A549 treated with DMSO at 1 μM for 4 hours (cell line): ENCODE measurements at places on chromosomes 13 and 19. TPM values are rescaled to one million over a fixed set of nuclear protein-coding genes. Genes with fewer than 3 reads are reported as not detected.

Gene CACNG7
- total RNA-seq: 7.6 to 11.6 TPM (median 9.0 TPM) in 5 replicates

Gene ZBTB7A
- total RNA-seq: 13.0 to 19.5 TPM (median 18.2 TPM) in 5 replicates

Gene NLRP9
- total RNA-seq: not detected in 5 replicates

Gene ZNF548
- total RNA-seq: 4.0 to 4.7 TPM (median 4.4 TPM) in 5 replicates

Gene PPP1R13L
- 30.2 to 35.2 TPM (median 31.0 TPM) in 5 replicates for total RNA-seq

Gene COL5A3
- total RNA-seq: 4.1 to 5.4 TPM (median 4.2 TPM) in 5 replicates

Gene TRIP10
- total RNA-seq: 52.3 to 61.0 TPM (median 57.6 TPM) in 5 replicates

Gene RAD23A
- total RNA-seq: 71.4 to 85.6 TPM (median 80.8 TPM) in 5 replicates

Gene SHD
- total RNA-seq: 0.04 to 0.05 TPM in 2 of 5 replicates, not detected in the others

Gene RB1
- total RNA-seq: 14.1 to 19.5 TPM (median 15.5 TPM) in 5 replicates

Gene SHISA7
- 0.01 TPM in 1 of 5 replicates, not detected in the others for total RNA-seq

Gene OR7G3
- total RNA-seq: not detected in 5 replicates

Gene ZNF699
- total RNA-seq: 0.95 to 1.9 TPM (median 1.5 TPM) in 5 replicates

Gene ZNF534
- total RNA-seq: not detected in 5 replicates

Gene ZGLP1
- total RNA-seq: 0.87 to 3.6 TPM (median 1.7 TPM) in 5 replicates

Gene YJEFN3
- total RNA-seq: 1.6 to 5.2 TPM (median 3.5 TPM) in 5 replicates

Gene CYP2F1
- total RNA-seq: not detected in 5 replicates

Gene GRK1
- total RNA-seq: 0.02 TPM in 1 of 5 replicates, not detected in the others

Gene PRX
- total RNA-seq: 1.4 to 1.9 TPM (median 1.5 TPM) in 5 replicates

Gene RCBTB2
- total RNA-seq: 0.95 to 1.6 TPM (median 1.3 TPM) in 5 replicates

Gene KIR3DL1
- total RNA-seq: not detected in 5 replicates

Gene HSH2D
- total RNA-seq: 0.05 to 0.15 TPM in 2 of 5 replicates, not detected in the others

Gene PPP1R37
- total RNA-seq: 19.5 to 31.8 TPM (median 29.7 TPM) in 5 replicates

Gene ZNF285
- total RNA-seq: 1.9 to 2.6 TPM (median 2.4 TPM) in 5 replicates

Gene C1QTNF9
- not detected in 5 replicates for total RNA-seq

Gene SULT2A1
- not detected in 5 replicates for total RNA-seq

Gene SLC8A2
- total RNA-seq: 0.17 to 0.51 TPM (median 0.44 TPM) in 5 replicates

Gene ARL11
- total RNA-seq: not detected in 5 replicates

Gene C19orf38
- 0.10 to 0.23 TPM (median 0.11 TPM) in 4 of 5 replicates, not detected in the other for total RNA-seq

Gene RDH8
- 0.26 to 0.63 TPM (median 0.44 TPM) in 5 replicates for total RNA-seq

Gene SWSAP1
- total RNA-seq: 1.7 to 2.7 TPM (median 2.3 TPM) in 5 replicates

Gene PROZ
- total RNA-seq: not detected in 5 replicates

Gene CLDN10
- total RNA-seq: 0.22 to 0.62 TPM (median 0.35 TPM) in 4 of 5 replicates, not detected in the other

Gene DMPK
- 41.5 to 59.1 TPM (median 51.1 TPM) in 5 replicates for total RNA-seq

Gene TEAD2
- total RNA-seq: 14.1 to 23.1 TPM (median 18.6 TPM) in 5 replicates

Gene KLK6
- 0.19 to 0.51 TPM (median 0.29 TPM) in 5 replicates for total RNA-seq
